ENCODE measurements at places on chromosomes 2 and 18.

GRCh38 chr18:64409511-64409910, 260.6 kb upstream of the LINC00305 start:
- no peak for DNase-seq

DNA sequence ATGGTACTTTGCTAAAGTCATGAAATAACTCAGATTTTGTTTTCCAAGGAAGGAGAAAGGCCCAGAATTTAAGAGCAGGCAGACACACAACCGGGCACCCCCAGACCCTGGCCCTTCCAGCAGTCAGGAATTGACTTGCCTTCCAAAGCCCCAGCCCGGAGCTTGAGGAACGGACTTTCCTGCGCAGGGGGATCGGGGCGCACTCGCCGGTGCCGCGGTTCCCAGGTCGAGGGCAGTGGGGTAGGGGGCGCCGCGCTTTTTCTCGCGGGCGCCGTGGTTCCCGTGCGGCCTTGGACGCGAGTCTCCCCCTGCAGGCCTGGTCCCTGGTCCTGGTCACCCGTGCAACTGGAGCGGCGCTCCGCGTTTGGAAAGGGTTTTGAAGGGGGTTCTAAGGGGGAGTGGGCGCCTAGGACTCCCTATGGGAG, 1.2 kb downstream of the ZNF236 start:
- DNase-seq = no peak

GRCh38 chr2:111139637-111140317, 19.1 kb downstream of the BCL2L11 start:
- DNase-seq = no peak

- DNase-seq = no peak
These were observed 22.7 kb downstream of the KATNAL2 start for GRCh38 chr18:46939998-46940571.

DNA sequence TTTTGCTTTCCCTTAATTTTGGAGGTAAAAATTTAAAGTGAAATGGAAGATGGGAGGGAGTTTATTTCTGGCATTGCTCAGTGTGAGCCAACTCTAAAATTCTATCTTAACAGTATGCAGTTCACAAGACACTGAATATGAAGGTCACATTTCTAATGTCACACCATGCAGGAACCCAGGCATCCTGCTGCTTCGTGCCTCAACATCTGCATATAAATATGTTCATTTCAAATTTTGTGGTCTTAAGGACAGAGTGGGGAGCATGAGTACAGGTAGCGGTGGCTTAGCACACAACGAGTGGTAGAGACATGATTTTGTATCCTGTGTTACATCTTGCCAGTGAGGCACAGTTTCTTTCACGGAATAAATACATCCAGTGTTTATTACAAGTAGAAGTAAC, 102.4 kb downstream of the ARL4C start:
- DNase-seq = no peak

DNA sequence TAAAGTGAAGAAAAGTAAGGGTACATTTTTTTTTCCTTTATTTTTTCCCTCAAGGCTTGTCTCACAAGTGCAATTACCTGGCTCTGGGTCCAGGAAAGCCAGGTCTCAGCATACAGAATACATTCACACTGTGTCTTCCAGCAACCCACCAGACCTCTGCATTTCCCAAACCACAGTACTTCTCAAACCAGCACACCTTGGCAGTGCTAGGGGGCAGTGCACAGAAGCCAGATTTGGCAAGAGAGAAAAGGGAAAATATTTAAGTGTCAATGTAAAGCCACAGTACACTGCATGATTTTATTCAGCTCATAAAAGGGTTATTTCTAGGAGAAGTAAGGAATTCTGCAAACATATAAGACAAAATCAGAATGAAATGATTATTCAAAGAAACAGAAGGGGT, 172.8 kb downstream of the NRXN1 start:
- DNase-seq = no peak

DNA sequence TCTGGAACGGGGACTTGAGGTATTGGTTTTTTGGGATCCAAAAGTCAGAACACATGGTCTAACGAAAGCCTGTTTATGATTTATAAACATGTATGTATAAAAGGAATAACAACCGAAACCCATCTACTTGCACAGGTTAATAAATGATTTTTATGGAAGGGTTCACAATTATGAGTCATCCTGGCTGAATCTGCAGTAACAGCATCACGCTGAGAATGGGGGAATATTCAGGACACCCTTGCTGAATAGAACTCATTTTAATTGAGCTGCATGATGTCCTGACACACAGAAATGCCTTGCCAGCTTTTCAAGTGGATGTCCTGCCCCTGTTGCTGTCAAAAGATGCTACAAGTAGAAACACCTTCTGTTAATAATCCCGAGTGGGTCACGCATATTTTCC, 54.7 kb upstream of the TGFA start:
- no peak for DNase-seq

DNA sequence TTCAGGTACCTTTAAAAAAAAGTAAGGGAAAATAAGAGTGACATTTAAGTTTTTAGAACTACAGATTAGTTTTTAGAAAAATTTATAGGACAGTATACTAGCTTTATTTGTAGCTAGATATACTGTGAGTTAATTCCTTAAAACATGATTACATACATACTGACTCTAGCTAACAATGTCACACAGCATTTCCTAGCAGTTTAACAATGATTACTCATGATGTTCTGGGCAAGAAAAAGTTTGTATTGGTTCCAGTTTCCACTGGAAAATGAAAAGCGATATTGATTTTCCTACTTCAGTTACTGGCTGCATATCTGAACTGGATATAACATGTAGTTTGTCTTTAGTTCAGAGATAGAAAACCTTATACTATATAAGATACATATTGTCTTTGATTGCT, 19.4 kb downstream of the SLC39A6 start:
- no peak for DNase-seq

DNA sequence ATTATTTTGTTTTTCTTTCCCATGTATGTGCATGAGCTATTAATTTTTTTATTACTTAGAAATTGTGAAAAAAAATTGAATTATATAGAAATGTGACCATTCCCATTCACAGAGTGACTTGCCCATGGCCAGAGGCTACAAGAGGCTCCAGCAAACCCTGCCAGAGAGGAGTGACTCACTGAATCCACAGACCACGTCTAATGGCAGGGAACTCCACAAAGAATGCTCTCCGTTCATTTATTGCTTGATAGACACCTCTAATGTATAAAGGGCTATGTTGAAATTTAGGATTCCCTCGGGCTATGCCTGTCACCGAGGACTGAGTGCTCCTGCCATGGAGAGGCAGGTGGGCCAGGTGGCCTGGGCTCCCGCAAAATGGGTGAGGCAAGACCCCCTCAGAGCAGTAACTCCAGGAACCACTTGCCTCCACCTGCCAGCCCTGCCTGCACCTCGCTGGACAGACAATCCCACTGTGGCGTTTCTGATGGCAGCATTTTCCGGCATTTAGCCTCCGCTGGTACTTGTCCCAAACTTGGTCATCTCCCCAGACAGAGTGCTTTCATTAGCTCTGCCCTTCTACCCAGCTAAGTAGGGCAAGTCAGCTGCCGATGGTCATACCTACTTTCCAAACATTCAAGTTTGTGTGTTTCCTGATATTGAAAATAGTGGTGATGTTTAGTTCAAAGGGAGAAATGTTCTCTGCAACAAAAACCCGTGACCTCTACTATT, 200.3 kb downstream of the PRKCE start:
- no peak for DNase-seq

GRCh38 chr18:22840606-22841144, 92.5 kb upstream of the RBBP8 start:
- no peak for DNase-seq

DNA sequence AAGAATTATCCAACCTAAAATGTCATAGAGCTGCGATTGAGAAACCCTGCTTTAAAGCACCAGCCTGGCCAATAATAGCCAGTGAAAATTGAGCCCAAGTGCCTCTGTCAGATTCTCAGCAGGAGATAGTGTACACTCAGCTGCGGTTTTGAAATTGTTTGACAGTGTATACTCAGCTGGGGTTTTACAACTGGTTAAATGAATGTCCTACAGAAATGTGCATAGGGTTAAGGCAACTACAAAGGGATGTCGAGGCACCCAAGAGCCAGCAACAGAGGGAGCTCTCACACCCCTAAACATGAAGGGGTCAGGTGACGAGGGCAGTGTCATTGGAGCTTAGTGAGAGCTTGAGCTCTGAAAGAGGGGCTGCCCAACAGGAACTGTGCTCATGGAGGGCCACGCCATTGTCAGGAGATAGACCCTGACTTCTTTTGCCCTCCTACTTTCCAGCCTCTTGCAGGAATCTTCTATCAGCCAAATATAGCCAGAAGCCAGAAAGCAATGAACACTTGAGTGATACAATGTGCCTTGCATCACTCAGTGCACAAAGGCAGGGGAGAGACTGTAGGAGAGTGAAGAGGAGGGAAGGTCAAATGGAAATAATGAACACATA, 15.1 kb downstream of the ACTG2 start:
- DNase-seq = no peak

GRCh38 chr18:3450012-3450798, at the start of gene TGIF1:
TGIF1 (plus strand) TSS chr18:3450172; CDS start chr18:3450490, 318 bp downstream.
- no peak for DNase-seq

- DNase-seq = no peak
These were observed 101.7 kb downstream of the GPR39 start for GRCh38 chr2:132518302-132518701.

GRCh38 chr2:114123925-114124324, 234.0 kb downstream of the ACTR3 start:
- DNase-seq = no peak

DNA sequence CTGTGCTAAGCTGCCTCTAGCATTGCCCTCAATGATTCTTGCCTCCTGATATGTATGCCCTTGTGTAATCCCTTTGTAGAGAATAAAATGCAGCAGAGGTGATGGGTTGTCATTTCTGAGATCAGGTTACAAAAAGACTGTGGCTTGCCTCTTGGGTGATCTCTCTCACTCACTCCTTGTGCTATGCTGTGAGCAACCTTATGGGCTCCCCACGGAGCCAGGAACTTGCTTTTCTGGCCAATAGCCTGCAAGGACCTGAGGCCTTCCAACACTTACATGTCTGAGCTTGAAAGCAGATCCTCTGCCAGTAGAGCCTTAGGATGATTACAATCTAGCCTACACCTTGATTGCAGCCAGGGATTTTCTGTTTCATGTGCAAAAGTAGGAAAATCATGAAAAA, 123.1 kb upstream of the XIRP2 start:
- DNase-seq = no peak

GRCh38 chr18:74683573-74683972, 85.9 kb downstream of the ZNF407 start:
- no peak for DNase-seq

DNA sequence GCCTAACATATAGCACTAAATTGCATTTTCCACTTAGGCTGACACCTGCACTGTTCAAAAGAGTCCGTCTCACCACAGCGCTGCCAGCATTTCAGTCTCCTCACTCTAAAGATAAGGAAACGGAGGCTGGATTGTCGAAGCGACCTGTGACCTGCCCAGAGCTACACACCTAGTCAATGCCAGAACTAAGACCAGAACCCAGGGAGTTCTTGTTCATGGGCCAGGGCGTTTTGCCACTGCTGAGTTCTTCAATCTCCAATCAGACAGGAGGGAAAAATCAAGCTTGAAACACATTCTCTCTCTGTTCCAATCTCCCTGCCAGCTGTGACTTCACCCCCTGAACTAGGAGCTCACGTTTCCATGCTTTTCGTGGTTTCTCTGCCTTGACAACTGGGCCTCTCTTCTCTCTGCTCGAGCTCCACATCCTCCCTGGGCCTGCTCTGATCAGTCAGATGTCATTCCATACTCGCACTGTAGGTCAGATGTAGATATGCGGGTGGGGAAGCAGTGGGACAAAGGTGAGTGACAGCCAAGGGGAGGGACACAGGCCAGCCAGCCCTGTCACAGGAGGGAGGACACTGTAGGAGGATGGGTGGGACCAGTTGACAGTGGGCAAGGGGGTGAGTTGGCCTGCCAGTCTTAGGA, 221.1 kb upstream of the SMAD2 start:
- DNase-seq = no peak

DNA sequence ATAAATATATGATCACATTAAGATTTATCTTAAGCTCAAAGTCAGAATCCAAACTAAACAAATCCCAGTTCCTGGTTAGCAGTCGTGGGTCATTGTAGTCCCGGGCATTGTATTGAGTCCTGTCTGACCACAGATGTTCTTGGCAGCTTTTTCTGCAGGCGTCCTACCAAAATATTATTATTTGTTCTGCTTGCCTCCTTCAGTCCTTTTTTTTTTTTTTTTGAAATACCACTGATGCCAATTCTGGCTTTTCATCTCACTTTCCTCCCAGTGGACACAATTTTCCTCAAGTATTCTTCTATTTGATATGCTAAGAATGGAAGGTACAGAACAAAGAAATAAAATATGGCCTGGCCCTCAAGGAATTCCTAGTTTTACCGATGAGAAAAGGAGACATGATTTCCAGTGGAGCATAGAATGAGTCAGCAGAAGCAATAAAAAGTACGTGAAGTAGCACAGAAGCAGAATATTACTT, 151.6 kb downstream of the CSRNP3 start:
- DNase-seq = no peak

DNA sequence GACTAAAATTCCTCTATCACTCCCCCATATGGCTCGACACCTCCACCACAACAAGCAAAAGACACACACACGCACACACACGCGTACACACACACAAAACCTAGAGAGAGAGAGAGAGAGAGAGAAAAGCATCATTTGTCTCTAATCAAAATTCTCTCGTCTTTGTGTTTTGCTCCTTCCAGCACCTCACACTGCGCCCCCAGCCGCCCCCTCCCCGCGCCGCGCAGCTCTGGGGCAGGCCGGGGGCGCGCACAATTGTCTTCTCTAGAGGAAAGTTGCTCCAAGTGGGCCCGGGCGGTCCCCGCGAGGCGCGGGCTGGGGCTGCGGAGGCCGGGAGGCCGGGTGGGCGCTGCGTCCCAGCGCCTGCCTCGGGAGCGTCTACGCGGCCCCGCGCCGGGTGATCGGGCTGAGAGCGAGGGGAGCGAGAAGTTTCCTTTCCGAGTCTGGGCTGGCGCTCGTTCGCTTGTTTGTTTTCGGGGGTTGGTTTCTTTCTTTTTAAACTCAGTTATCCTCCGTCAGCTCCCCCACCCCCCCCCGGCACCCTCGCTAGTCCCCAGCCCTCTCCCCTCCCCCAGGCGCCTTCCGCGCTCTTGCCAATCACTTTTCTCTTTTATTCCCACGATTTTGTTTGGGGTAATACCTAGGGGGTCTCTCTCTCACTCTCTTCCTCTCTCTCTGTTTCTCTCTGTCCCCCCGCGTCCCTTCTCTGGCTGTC, 4.1 kb downstream of the ZEB2 start:
- DNase-seq = peak; percentile 45

All from dorsolateral prefrontal cortex (tissue), 122 donors.